ENCODE measurements at places on chromosomes 4 and X. TPM values are rescaled to one million over a fixed set of nuclear protein-coding genes. Genes with fewer than 3 reads are reported as not detected.

DNA sequence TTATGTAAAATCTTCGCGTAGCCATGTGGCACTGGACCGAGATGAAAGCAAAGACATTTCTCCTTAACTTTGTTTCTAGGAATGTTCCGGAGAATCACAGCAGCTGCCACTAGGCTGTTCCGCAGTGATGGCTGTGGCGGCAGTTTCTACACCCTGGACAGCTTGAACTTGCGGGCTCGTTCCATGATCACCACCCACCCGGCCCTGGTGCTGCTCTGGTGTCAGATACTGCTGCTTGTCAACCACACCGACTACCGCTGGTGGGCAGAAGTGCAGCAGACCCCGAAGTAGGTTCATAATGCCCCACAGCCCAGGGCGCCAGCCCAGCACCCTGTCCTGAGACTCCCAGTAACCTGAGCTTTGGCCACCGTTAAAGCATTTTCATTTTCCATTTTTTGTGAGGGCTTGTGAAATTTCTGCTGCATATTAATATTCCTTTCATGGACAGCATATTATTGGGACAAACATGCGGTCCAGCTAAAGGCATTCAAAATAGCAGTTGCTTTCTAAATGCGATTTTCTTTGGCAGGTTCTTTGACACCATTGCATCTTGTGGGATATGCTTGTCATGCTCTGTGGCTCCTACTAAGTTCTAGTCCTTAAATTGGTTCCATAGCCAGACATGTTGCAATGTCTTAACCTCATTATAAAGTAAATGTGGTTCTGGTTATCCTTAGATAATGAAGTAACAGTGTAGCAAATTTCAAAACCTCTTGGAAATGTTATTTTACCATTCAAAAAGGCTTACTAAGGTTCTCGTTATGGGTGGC, 49.1 kb upstream of the MSANTD1 start:
- no peak overlapping the region for H3K4me3 ChIP-seq
- no peaks in the 10 kb centered on the region for H3K36me3 ChIP-seq
- no peaks in the 10 kb centered on the region for H3K27me3 ChIP-seq
- DNase-seq = no peak

DNA sequence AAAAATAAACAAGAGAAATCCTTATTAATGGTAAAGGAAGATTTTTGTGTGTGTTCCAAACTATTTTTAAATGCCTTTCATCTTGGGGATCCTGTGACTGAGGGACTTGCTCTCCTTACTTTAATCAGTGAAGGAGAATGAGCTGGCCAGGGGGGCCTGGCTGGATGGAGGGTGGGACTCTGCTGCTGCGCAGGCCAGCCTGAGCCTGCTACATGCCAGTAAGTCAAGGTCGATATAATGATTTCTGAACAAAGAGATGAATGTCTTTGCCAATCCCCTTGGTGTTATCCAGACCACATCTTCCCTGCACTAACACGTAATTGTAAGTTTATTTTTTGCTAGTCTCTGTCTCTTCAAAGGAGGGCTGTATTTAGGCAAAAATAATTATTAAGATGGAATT, 1679.2 kb upstream of the TENM3 start:
- no peak for DNase-seq
- no peak overlapping the region for H3K4me3 ChIP-seq
- H3K27me3 ChIP-seq = no peaks in the 10 kb centered on the region
- no peaks in the 10 kb centered on the region for H3K4me1 ChIP-seq
- H3K27ac ChIP-seq = no peak overlapping the region
- no peaks in the 10 kb centered on the region for H3K36me3 ChIP-seq

DNA sequence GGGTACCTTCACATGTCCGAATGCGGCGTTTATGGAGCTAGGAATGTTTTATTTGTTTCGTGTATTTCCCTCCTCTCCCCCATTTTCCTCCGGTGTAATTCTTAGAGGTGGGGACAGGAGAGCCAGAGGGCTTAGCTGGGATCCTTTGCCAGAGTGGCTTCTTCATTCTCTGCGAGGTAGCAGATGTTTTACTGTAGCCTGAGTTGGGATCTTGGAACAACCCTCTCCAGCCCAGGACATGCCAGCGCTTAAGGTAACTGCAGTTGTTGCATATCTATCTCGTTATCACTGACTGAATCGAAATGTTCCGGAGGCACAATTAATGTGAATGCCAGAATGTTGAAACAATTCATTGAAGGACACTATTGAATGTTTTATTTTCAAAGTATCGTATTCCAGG, 59.0 kb upstream of the DYNLT3 start:
- no peaks in the 10 kb centered on the region for H3K4me1 ChIP-seq
- no peaks in the 10 kb centered on the region for H3K36me3 ChIP-seq
- no peak overlapping the region for H3K4me3 ChIP-seq
- H3K27ac ChIP-seq = no peak overlapping the region
- no peaks in the 10 kb centered on the region for H3K27me3 ChIP-seq

DNA sequence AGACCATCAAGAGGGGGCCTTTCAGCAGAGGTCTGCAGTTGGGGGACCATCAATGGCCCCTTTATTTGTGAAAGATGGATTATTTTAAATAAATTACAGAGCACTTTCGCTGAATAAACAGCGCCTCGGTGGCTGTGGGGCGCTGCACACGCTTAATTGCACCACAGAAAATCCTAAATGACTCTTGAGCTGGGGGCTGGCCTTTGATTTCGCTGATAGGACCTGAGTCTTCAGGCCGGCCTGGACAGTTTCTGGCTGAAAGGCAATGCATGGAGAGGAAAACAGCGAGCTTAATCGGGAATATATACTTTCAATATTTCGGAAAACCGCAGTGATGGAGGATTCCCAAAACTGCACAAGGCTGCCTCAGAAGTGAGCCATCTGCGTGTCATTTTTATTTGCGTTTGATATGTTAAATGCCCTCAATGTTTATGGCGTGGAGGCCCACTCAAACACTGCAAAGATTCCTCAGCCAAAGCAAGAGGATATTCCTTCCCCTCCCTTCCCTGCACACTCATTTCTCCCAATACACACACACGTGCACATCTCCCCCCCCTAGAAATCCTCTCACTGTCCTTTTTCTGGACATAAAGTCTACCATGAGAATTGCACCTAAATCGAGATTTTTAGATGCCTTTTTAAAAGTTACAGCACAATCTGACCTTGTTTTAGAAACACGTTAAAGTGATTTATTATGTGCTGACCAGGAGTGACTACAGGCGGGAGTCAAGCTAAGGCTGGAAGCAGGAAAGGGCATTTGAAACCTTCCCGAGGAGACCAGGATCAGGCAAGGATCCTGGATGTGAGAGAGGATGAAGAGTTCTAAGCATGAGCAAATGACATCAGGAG, 340.7 kb downstream of the RAB28 start:
- H3K27me3 ChIP-seq = no peaks in the 10 kb centered on the region
- no peak for DNase-seq
- H3K4me3 ChIP-seq = no peak overlapping the region
- no peaks in the 10 kb centered on the region for H3K4me1 ChIP-seq
- no peak overlapping the region for H3K27ac ChIP-seq

- H3K36me3 ChIP-seq = no peaks in the 10 kb centered on the region
- DNase-seq = peak; percentile 67
- H3K27ac ChIP-seq = no peak overlapping the region
- H3K4me3 ChIP-seq = no peak overlapping the region
- no peaks in the 10 kb centered on the region for H3K4me1 ChIP-seq
These were observed 8.0 kb upstream of the CPEB2 start for GRCh38 chr4:14994242-14994641.

The DGAT2L6 gene
- not detected for total RNA-seq

GRCh38 chr4:17085416-17085815, 187.0 kb upstream of the LDB2 start:
- no peak overlapping the region for H3K27ac ChIP-seq
- 0 out of 2 replicates have a peak, but pooled peaks cover 10% of the 10 kb centered on the region for H3K27me3 ChIP-seq
- H3K4me3 ChIP-seq = no peak overlapping the region
- DNase-seq = no peak
- no peaks in the 10 kb centered on the region for H3K36me3 ChIP-seq
- no peaks in the 10 kb centered on the region for H3K4me1 ChIP-seq

DNA sequence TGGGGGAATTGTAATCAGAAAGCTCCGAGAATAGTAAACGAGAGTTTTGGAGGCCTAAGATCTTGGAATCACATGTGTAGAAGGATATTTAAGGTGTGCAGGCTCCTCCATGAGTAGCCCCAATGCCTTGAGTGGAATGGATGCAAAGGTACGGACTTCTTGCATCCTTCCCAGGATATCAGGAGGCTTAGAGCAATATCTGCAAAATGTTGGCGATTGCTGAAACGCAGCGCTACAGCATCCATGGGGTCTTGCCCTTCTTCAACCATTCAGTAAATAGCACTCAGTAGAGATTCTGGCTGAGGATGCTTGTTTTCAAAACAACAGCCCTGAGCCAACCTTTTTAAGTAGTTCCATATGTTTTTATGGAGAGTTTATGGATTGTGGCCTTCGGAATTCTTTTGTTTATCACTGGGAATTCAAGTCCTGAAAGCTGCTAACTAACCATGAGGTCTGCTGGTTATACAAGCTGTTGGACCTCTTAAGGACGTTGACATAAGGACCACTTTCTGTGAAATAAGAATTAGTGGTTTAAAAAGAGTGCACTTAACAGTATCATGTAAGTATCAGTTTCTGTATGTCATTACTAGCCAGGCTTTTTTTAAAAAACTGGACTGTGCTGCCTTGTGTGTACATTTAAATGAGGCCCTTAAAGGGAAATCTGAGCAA, 228.8 kb upstream of the PGRMC2 start:
- H3K36me3 ChIP-seq = no peaks in the 10 kb centered on the region
- H3K4me3 ChIP-seq = no peak overlapping the region
- H3K27me3 ChIP-seq = no peaks in the 10 kb centered on the region
- H3K4me1 ChIP-seq = peaks cover 25% of the 10 kb centered on the region

- no peak for DNase-seq
- H3K27ac ChIP-seq = no peak overlapping the region
- no peaks in the 10 kb centered on the region for H3K36me3 ChIP-seq
- H3K4me3 ChIP-seq = no peak overlapping the region
- H3K4me1 ChIP-seq = no peaks in the 10 kb centered on the region
These were observed 166.1 kb downstream of the TENM3 start for GRCh38 chr4:182409271-182409670.

The C4orf50 gene
- total RNA-seq = not detected

- no peaks in the 10 kb centered on the region for H3K4me1 ChIP-seq
- no peak overlapping the region for H3K27ac ChIP-seq
- no peaks in the 10 kb centered on the region for H3K36me3 ChIP-seq
- no peaks in the 10 kb centered on the region for H3K27me3 ChIP-seq
These were observed 95.1 kb downstream of the RASL11B start for GRCh38 chr4:52957220-52957686.

GRCh38 chr4:72860766-72861165, 208.8 kb downstream of the COX18 start:
- no peaks in the 10 kb centered on the region for H3K36me3 ChIP-seq
- no peak overlapping the region for H3K4me3 ChIP-seq
- no peak overlapping the region for H3K27ac ChIP-seq
- no peaks in the 10 kb centered on the region for H3K27me3 ChIP-seq

The DDIT4L gene
- 1.0 TPM for total RNA-seq

The SH2D1A gene
- total RNA-seq = not detected

- H3K36me3 ChIP-seq = no peaks in the 10 kb centered on the region
- no peaks in the 10 kb centered on the region for H3K27me3 ChIP-seq
- no peak overlapping the region for H3K27ac ChIP-seq
- no peak overlapping the region for H3K4me3 ChIP-seq
These were observed 256.8 kb downstream of the FSTL5 start for GRCh38 chr4:161906836-161907589.

- no peaks in the 10 kb centered on the region for H3K36me3 ChIP-seq
- no peak for DNase-seq
- H3K27me3 ChIP-seq = no peaks in the 10 kb centered on the region
- H3K4me1 ChIP-seq = no peaks in the 10 kb centered on the region
- H3K27ac ChIP-seq = no peak overlapping the region
These were observed 39.6 kb downstream of the CCNI start for GRCh38 chr4:77036206-77036605.

The GLOD5 gene
- not detected for total RNA-seq

The COL4A6 gene
- total RNA-seq = 15.5 TPM

- no peak overlapping the region for H3K4me3 ChIP-seq
- no peaks in the 10 kb centered on the region for H3K36me3 ChIP-seq
- no peaks in the 10 kb centered on the region for H3K27me3 ChIP-seq
These were observed 13.0 kb upstream of the SMIM20 start for GRCh38 chr4:25901030-25901430.

- H3K36me3 ChIP-seq = no peaks in the 10 kb centered on the region
- H3K4me1 ChIP-seq = no peaks in the 10 kb centered on the region
- no peak overlapping the region for H3K4me3 ChIP-seq
These were observed 1594.6 kb downstream of the ARAP2 start for GRCh38 chr4:34649716-34650115.

DNA sequence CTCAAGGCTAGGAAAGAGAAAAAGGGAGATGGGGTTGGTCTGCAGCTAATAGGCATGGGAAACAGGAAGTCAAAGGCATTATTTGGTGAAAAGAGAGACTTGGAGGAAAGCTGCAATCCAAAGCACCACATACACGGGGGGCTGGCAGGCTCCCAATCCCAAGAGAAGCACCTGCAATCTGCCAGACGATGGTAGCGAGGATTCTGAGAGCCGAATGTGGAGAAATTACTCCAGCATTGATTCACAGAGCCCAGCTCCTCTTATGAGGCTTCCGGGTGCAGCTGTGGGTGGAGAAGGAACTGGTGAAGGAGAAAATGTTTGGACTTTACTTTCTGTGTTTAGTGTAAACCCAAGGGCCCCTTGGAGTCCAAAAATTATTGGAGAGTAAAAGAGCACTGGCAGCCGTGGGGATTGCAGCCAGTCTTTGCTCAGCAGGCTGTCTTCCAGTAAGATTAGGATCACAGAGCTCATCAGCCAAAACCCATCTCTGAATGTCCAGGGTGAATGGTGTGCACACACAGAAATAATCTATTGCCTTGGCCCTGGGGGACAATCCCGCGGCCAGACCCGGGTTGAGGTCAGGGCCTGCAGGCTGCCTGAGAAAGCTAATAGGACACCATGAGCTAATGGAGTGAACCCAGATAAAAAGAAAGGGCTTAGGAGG, 197.6 kb downstream of the KIT start:
- DNase-seq = no peak
- H3K4me1 ChIP-seq = no peaks in the 10 kb centered on the region
- no peak overlapping the region for H3K4me3 ChIP-seq
- H3K36me3 ChIP-seq = no peaks in the 10 kb centered on the region
- H3K27me3 ChIP-seq = no peaks in the 10 kb centered on the region

The TGIF2LX gene
- total RNA-seq = not detected

DNA sequence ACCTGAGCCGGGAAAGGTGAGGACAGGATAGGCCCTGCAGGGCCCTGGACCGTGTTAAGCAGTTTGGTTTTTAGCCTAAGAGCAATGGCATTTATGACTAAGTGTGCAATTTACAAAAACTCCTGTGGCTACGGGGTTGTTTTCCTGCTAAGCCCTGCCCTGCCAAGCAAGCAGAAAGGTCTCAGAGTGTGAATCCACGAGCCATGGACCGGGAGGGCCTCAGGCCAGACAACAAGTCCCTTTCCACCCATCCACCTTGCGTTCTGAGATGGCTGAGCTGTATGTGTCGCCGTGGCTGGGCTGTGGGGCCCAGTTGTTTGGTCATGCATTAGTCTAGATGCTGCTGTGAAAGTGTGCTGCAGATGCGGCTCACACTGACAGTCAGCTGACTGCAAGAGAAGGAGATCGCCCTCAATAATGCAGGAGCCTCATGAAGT, 33.9 kb upstream of the AFAP1 start:
- peaks cover 82% of the 10 kb centered on the region for H3K4me1 ChIP-seq
- peak overlapping the region; percentile 94 for H3K27ac ChIP-seq
- no peaks in the 10 kb centered on the region for H3K27me3 ChIP-seq
- peak; percentile 87 for DNase-seq
